ENCODE measurements at places on chromosomes 5 and 9. TPM values are rescaled to one million over a fixed set of nuclear protein-coding genes. Genes with fewer than 3 reads are reported as not detected.

The SLCO6A1 gene
- not detected for total RNA-seq

- DNase-seq, result no peak
These were observed 50.0 kb downstream of the HACD4 start for GRCh38 chr9:20981486-20981885.

- DNase-seq, result no peak
These were observed 537.5 kb downstream of the ELAVL2 start for GRCh38 chr9:23288545-23288944.

- no peak for DNase-seq
These were observed 205.6 kb downstream of the C9orf50 start for GRCh38 chr9:129414993-129415941.

DNA sequence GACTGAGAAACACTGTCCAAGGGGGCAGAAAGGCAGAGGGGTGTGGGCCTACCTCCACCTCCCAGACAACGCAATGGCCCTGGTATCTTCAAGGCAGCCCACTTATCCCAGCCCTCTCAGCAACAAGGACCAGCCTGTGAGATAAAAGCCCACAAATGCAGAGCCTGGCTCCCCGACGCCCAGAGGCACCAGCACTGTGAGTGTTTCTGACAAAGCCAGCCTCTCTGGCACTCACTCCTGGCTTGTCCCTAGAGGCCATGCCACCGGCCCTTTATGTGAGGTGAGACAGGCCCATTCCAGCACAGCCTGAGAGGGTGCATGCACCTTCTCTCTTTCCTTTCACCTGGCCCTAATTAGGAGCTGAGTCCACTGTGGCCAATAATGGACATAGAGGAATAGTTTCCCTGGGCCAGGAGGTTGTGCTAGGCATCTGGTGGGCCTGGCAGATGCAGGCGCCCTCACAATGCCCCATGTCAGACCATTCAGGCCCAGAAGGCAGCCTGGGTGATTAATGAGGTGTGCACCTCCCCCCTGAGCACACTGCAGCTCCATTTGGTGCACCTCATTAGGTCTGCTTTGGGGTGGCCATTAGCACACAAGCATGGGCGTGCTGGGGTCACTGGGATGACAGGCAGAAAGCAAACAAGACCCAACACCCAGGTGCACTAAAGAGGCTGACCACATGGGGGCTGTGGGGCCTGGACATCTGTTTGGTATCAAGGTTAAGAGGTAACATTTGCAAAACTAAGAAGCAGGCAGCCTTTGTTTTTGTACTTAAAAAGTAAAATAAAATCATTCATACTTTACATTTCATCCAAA lies 176.0 kb downstream of the MED10 start:
- DNase-seq, result peak; percentile 15

- DNase-seq, result no peak
These were observed 30.1 kb downstream of the CHD1 start for GRCh38 chr5:98898743-98899142.

DNA sequence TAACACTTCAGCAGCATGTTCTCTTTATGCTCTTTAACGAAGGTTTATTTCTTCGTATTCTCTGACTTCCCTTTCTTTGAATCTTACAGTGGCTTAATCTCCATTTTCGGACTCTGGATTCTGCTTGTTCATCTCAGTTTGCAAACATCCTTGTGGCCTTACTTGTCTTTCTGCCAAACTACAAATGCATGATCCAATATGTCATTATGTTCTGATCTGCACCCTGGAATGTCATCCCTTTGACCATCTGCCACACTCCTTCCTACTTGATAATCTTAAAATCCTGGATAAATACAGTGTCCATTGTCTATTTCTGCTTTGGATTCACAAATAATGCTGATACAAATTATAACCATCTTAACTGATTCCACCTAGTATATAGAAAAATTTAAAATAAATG lies 499.2 kb downstream of the CDH18 start:
- DNase-seq, result no peak

DNA sequence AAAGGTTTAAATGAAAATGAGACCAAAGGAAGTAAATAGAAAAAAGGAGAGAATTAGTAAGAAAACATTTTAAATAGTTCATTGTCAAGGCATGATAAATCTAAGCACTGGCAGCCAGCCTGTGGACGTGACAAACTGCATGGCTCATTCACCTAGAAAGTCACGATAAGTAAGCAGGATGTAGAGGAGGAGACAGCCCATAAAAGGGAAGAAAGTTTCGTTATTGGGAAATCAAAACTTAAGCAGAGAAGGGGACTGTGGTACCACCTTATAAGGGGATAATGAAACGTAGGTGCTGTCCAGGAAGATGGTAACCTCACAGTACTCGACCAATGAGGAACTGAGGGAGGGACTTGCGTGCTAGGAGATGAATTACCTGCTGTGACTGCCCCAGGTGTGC lies 494.5 kb upstream of the GRAMD2B start:
- no peak for DNase-seq

- DNase-seq, result no peak
These were observed 3.1 kb upstream of the GNPDA1 start for GRCh38 chr5:142015781-142016533.
